Fibroblast of skin of abdomen (primary cell): ENCODE measurements at places on chromosomes 7 and 10.
A peak's percentile ranks its signal among the peaks of the same experiment; 100 is the strongest.

GRCh38 chr10:21080261-21080660, 183.2 kb upstream of the NEBL start:
- DNase-seq: peak; percentile 68

GRCh38 chr10:22810643-22811465, 96.5 kb upstream of the PIP4K2A start:
- no peak for DNase-seq

GRCh38 chr10:84993251-84994035, 665.1 kb downstream of the CCSER2 start:
- no peak for DNase-seq

GRCh38 chr7:72781161-72781560, 46.8 kb downstream of the TYW1B start:
- no peak for DNase-seq

DNA sequence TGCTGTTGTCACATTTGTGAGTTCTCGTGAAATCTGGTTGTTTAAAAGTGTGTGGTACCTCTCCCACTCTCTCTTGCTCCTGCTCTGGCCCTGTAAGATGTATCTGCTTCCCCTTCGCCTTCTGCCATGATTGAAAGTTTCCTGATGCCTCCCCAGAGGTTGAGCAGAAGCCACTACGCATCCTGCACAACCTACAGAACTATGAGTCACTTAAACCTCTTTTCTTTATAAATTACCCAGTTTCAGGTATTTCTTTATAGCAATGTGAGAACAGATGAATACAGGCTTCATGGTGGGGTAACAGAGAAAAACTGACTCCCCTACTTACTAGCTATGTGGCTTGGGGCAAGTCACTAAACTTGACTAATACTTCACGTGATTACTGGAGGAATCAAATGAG, 18.0 kb upstream of the STEAP4 start:
- DNase-seq: no peak
